ENCODE measurements at places on chromosomes 2 and 18.

- DNase-seq: no peak
Observed at GRCh38 chr18:39319141-39319540, 1753.5 kb upstream of the CELF4 start.

GRCh38 chr2:121260370-121261154 is 24.4 kb downstream of the TFCP2L1 start:
- DNase-seq: no peak

GRCh38 chr2:27408601-27409320 is 630 bp downstream of the PPM1G start:
- DNase-seq: no peak

- DNase-seq: no peak
Observed at GRCh38 chr2:127707890-127708648, 6.8 kb downstream of the SFT2D3 start.

DNA sequence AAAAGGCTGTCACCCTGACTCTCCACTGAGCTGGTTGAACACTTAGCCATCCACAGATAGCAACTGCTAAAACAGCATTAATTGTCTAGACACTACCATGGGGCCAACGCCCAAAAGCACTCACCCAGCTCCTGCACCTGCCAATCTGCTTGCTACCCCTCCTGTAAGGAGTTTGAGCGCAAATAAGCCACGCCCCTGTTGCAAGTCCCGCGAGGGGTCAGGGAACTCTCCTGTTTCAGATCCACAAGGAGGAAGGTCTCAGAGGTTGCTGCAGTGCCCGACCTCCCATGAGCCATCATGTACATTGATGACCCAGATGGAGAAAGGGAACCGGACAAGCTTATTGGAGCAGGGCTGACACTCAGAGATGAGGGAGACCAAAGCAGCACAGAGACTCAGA is 106.8 kb downstream of the ZNF516 start:
- no peak for DNase-seq

DNA sequence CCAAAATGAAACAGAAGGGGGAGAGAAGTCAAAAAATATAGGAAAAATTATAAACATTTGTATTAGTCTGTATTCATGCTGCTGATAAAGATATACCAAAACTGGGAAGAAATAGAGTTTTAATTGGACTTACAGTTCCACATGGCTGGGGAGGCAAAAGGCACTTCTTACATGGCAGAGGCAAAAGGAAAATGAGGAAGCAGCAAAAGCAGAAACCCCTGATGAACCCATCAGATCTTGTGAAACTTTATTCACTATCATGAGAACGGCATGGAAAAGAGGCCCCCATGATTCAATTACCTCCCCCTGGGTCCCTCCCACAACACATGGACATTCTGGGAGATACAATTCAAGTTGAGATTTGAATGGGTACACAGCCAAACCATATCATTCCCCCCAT is 79.1 kb downstream of the ZRANB3 start:
- no peak for DNase-seq

DNA sequence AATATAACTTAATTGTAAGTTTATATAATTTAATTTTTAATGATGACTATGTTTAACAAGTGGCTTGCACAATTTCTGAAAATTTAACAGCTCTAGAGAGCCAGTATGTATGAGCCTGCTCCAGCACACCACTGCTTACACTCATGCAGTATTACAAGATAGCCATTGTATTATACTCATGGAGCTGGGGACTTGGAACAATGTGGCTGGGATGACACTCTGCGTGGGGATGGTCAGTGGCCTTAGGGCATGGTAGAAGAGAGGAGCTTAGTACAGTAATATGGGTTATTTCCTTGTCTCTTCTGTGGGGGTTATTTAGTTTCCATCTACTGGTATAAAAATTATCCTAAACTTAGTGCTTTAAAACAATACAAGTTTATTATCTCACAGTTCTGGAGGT is 105.1 kb upstream of the STON1 start:
- no peak for DNase-seq

DNA sequence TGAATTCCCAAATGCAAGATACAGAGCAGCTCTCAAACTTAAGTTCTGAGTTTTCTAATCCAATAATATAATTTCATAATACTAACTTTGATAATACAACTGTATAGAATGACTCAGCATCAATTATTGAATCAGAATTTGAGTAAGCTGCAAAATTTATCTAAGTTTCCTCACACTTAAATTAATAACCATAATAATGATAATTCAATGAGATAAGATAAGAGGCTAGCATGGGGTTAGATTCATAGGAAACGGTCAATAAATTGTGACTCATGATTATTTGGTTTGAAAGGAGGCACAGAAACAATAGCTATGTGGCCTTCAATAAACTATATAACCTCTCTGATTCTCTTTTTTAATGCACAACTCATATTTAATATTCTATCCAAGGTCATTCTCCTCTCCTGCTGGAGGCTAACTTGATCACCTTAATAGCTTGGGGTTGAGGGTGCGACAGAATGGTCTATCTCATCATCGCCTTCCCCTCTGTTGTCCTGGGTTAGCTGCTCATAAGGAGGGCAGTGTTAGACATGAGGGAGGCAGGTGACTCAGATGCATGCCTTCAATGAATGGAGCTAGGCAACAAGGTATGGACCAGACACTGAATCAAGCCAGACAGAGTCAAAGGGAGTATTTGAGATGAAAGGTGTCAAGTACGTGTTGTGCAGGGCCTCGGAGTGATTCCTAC is 36.2 kb upstream of the BMP10 start:
- no peak for DNase-seq

GRCh38 chr2:98637401-98638147 is 29.2 kb downstream of the UNC50 start:
- no peak for DNase-seq

GRCh38 chr2:240141736-240142135 is 1.3 kb upstream of the OTOS start:
- DNase-seq: no peak

GRCh38 chr18:79637921-79638909 is 41.4 kb upstream of the CTDP1 start:
- no peak for DNase-seq

DNA sequence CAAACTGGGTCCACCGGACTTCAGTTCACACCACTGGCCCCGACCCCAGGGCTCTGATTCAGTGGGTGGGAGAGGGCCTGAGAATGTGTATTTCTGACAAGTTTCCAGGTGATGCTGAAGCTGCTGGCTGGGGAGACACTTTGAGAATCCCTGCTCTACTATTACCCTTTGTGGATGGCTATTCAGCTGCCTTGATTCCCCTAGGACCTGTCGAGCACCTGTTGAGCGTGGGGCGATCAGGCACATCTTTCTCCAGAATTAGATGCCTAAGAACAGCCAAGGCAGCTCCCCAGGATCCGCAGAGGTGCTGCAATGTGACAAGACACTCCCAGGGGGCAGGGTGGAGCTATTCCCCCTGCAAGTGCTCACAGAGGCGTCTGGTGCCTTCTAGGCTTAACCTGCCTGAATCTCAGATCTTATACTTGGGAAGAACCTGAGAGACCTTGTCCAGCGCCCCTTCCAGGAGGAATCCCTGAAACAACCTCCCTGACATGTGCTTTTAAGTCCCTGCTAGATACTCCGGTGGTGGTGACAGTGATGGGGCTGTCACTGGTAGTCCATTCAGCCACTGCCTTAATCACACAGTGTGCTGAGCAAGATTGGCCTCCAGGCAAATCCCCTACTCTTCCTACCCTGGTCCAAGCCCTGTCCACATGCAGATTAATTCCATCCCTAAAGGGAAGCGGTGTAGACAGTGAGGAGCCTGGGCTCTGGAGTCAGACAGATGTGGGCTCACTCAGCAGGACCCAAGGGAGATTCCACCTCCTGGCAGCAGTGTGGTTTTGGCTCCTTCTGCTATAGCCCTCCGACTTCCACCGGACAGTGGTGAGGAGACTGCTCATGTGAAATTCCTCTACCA is 43.4 kb upstream of the OTOF start:
- DNase-seq: peak; percentile 35

DNA sequence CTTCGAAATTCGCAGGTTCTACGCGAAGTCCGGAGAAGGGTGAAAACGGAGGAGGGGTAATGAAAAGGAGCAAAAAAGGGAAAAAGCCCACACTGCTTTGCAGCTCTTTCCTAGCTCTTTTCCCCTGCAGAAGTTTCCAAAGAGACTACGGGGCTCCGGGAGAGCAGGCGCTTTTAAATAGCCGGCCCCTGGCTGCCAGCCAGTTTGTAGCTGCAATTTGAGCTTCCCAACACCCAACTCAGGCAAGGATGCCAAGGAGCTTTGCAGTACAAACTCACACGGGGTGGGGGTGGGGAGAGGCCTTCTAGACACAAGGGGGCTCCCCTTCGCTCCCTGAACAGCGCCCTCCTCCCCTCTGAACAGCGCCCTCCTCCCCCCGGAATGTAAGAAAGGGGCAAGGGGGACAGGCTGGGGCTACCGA is at the start of gene IGFBP5:
Gene IGFBP5, minus strand, starts transcription at position 149 of the 421 bp plus-strand sequence. CDS start 774 bp downstream, outside the sequence.
- peak; percentile 91 for DNase-seq

GRCh38 chr2:109447776-109448175 is 166.0 kb downstream of the SEPTIN10 start:
- no peak for DNase-seq

GRCh38 chr18:43863180-43863579 is 585.9 kb upstream of the SYT4 start:
- DNase-seq: no peak

- no peak for DNase-seq
Observed at GRCh38 chr18:80012714-80013113, 21.5 kb upstream of the RBFA start.

DNA sequence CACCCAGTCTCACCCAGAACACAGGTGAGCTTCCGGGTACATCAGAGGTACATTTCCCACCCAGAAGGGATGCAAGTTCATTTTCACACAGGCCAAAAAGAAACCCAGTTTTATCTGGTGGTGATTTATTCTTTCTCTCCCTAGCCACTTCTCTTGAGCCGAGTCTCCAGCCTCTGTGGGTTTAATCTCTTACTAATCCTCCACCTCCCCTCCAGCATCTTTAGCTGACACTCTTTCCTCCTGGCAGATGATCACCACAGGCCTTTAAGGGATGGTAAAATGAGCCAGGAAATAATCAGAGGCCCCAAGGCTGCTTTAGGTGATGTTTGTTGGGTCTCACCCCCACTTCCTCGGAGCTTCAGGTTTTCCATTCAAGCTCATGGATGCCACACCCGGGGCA is 145.7 kb upstream of the DLX2 start:
- no peak for DNase-seq

DNA sequence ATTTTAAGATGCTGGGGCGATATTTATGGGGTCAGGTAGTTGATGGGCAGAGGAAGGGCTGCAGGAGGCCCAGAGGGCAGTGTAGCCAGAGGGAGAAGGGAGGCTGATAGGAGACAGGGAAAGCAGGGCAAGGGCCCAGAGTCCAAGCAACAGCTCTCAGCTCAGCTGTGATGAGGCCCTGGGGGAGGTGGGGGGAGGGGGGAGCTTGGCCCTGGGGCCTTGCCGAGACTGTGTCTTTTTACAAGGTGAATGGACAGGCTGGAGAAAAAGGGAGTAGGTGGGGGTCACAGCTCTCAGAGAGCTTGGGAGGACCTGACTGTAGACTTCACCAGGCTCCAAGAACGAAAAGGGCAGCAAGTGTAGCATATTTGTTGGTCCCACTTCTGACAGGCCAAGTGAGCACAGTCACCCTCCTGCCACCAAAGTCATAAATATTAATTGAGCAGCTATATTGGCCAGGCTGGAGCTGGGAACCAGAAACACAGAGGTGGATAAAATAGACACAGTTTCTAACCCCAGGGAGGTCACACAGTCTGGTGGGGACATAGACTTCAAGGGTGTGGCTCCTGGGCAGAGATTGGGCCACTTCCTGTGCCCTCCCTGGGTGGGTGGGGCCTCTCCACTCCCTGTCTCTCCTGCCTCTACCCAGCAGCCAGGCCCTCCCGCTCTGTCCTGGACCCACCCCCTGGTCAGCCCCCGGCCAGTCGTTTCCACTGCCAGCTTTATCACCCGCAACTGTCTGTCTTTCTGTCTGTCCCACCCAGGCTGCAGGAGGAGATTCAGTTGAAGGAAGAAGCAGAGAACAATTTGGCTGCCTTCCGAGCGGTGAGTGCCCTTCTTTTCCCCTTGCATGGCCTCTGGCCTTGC is 1.4 kb downstream of the DES start:
- DNase-seq: no peak

DNA sequence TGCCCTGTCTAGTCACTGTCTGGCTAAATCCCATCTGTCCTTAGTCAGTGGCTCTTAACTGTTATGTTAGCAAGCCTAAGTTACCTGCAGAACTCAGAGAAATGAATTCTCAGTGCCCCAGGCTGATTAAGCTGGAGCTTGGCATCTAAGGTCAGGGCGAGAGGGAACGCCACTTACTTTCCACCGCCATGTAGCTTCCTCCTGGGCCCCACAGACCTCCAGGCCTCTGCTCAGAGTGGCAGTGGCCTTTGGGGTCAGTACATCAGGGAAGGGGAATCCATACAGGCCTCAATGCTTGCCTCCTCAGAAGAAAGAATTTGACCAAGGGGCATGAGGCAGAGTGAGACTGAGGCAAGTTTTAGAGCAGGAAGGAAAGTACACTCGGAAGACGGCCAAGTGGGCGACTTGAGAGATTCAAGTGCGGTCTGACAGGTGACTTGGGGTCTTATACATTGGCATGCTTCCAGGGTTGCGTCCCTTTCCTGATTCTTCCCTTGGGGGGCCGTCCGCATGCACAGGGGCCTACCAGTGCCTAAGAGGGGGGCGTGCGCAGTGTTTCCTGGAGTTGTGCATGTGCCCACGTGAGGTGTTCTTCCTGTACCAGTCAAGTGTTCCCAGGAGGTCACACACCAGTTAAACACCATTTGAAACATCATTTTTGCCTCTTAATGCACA is 64.1 kb downstream of the EMILIN2 start:
- no peak for DNase-seq

GRCh38 chr2:70944111-70944690 is 8.5 kb downstream of the ATP6V1B1 start:
- no peak for DNase-seq

DNA sequence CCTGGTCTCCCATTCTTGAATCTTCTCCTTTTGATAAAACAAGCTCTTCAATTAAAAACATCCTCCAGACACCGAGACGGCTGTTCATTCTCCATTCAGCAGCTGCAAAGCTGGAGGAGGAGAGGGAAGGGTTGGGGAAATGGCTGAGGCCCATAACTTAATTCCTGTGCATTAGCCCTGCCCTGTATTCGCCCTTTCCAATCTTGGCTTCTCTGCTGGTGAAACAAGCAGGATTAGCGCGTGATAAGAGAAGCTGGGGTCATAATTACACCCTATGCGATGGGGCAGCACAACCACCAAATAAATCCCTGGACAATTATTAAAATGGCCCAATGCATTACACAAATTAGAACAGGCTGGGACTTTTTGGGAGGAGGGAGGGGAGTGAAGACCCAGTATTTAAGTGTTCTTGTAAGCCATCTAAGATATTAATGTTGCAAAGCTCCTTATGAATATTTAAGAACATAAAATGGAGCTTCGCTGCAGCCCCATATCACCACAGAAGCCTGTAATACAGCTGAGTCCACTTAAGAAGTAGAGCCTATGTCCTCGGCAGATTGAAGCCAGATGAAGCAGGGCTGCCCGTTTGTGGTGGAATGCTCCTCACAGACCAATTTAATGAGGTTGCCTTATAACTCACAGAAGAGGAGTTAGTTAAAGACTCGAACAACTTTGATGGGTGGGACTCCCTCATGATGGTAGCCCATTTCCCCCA is 176.6 kb upstream of the SKOR2 start:
- DNase-seq: no peak

Data from neuronal stem cell (in vitro differentiated cells).